ENCODE measurements at places on chromosomes 2 and 18.
A peak's percentile ranks its signal among the peaks of the same experiment; 100 is the strongest.

DNA sequence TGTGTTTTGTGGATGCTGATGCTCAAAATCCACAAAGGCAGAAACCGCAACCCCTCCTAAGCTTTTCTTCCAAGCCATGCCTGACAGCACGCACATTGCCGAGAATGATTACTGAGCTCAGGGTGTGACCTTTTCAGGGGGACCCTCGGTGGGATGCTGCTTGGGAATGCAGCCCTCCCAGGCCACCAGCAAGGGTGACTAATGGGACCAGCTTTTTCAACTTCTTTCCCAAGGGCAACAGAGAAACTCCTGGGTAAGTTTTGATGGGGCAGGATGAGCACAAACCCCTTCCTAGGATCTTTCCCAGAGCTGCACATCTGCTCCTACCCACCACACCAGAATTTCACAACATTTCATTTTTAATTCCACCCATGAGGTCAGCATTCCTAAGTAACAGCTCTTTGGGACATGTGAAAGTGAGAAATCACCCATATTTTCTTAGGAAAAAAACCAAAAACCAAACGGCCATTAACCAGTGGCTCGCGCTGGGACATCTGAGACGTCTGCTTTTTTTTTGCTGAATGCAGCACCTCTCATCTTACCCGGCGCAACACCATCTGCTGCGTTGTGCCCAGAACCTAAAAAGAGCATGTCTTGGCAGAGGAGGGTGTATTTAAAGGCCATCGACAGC is 119.0 kb downstream of the ARL4C start:
- no peak for DNase-seq

- DNase-seq = no peak
These were observed 247.3 kb downstream of the CNTNAP5 start for GRCh38 chr2:124272261-124272841.

- DNase-seq = no peak
These were observed 878.3 kb downstream of the TDRD15 start for GRCh38 chr2:22002066-22002465.

DNA sequence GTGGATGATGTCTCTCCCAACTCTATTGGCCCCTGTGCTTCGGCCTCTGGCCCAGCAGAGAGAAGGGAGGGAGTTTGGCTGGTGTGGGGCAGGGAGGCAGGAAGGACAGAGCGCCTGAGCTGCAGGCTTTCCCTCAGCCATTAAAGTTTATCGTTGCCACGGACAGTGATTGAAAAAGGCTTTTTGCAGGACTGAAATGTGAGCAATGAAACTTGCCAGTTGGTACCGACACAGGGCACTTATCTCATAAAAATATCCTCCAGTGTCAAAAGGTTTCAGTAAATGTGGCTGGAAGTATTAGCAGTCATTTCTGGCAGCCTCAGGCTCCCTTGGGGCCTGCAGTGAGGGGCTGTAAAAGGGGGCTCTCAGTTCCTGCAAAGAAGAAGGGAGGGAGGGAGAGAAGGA is 169.2 kb downstream of the GLI2 start:
- DNase-seq = no peak

- no peak for DNase-seq
These were observed 56.4 kb downstream of the MAP4K3 start for GRCh38 chr2:39380525-39381150.

DNA sequence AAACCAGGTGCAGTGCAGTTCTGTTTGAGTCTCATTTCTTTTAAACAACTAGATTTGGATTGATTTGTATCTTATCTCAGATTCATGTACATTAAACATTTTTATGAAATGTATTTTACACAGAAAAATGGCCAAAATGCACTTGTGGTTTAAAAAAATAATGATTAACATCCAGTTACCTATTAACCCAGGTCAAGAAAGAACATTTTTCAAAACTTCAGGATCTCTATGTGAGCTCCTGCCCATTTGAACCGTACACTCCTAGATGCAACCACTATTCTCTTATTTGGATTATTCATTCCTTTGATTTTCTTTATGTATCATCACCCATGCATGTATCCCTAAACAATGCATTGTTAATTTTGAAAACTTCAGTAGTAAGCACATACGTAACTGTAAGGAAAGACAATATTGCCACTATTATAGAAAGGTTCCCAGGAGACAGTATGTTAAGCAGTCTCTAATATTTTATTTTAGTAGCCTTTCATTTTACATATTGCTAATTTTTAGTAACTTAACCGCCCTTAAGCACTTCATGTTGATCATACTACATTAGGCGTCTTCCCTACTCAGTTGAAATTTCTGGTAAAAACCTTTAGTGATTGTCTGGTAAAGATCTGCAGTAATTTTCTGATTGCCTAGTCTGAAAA is 22.7 kb downstream of the RNF138 start:
- no peak for DNase-seq

GRCh38 chr2:11691076-11691660 is 21.2 kb upstream of the NTSR2 start:
- no peak for DNase-seq

GRCh38 chr18:52289392-52289791 is 50.6 kb upstream of the DCC start:
- DNase-seq = no peak

DNA sequence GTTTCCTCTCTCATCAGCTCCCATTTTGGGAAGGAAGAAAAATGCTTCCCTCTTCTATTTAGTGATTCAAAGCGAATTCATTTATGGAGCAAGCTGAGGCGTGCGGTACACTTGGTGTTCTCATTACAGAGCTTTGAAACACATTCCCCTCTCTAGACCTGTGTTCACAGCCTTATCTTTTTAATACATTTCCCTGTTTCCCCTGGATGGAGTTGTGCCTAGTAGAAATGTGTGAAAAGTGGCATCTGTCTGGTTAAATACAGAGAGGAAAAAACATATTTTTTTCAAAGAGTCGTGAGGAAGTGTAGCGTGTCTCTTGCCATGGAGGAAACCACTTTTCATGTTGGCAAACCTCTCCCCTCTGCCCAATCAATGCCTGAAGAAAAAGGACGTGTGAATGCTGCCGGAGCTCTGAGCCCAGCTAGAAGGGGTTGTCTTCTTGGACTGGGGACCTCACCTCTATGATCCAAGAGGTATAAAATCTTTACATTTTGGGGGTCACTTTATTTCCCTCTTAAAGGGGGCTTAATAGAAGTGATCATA is 52.4 kb downstream of the DPP4 start:
- no peak for DNase-seq

GRCh38 chr2:47031909-47032668 is 116.5 kb upstream of the MCFD2 start:
- DNase-seq = no peak

DNA sequence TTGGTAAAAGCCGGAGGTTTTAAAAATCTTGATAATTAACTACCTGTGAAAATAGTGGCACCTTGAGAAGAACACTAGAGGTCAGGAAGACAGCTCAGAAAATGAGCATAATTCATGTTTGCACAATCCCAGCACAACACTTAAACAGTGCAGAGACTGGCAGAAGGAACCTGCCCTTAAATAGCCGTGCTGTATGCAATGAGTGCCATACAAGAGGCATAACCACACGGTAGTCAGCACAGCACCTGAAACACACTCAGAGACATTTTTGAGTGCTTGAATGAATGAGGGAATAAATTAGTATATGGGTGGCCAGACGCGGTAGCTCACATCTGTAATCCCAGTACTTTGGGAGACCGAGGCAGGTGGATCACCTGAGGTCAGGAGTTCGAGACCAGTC is 164.9 kb downstream of the PAX3 start:
- DNase-seq = no peak

- DNase-seq = no peak
These were observed 105.0 kb downstream of the PRKRA start for GRCh38 chr2:178345951-178346350.

- DNase-seq = no peak
These were observed 455.2 kb downstream of the THSD7B start for GRCh38 chr2:137220438-137220993.

GRCh38 chr18:3715231-3716080 is 265.5 kb downstream of the TGIF1 start:
- no peak for DNase-seq

DNA sequence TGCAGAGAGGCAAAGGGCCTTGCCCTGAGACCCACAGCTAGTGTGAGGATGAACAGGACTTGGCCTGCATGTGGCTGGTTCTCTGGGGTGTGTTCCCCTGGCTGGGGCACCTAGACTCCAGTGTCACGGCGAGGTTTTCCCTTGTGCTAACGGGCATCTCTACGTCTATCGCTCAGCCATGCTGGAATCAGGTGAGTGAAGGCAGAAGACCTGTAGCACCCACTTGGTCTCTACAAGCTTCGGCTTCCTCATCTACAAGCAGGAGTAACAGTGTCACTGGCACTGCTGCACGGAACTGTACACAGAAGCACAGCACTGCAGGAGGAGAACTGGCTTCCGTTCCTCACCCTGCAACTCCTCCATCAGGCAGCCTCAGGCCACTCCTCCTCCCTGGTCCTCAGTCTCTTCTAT is 30.6 kb downstream of the HS1BP3 start:
- no peak for DNase-seq

GRCh38 chr2:169961911-169962310 is 134.7 kb downstream of the UBR3 start:
- no peak for DNase-seq

DNA sequence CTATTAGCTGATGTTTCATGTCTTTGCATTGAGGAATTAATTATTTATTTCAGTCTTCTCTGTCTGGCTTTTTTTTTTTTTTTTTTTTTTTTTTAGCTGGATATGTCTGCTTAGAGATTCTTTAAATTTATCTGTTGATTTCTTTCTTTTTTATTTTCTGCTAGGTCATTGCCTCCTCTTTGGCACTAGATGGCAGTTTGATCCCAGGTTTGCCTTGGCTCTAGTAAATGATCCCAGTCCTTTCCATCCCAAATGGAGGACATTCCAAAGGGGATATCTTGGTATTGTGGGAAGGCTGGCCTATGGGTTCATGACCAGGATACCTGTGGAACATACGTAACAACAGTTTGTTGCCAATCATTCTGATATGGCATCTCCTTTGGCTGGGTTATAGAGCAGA is 339.5 kb upstream of the GCFC2 start:
- DNase-seq = no peak

DNA sequence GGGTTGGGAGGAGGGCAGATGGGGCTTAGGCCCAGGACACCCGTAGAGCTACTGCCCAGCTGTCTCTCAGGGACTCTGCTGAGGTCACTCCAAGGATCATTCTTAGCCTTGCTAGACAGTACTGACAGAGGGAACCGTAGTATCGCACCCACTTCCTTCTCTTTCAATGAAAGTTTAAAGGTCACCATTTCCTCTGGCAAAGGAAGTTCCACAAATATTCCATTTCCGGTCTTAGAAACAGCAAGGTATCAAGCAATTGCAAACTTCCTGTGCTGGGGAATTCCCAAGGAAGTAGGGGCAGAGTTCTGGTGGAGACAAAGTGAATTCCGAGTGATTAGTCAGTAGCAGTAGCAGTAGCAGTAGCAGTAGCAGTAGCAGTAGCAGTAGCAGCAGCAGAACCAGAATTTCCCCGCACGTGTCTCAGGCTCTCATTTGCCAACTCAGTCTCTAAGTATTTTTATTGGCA is 24.7 kb downstream of the IL1B start:
- DNase-seq = peak; percentile 11

- no peak for DNase-seq
These were observed 177.9 kb downstream of the ANTXR1 start for GRCh38 chr2:69190743-69191404.

DNA sequence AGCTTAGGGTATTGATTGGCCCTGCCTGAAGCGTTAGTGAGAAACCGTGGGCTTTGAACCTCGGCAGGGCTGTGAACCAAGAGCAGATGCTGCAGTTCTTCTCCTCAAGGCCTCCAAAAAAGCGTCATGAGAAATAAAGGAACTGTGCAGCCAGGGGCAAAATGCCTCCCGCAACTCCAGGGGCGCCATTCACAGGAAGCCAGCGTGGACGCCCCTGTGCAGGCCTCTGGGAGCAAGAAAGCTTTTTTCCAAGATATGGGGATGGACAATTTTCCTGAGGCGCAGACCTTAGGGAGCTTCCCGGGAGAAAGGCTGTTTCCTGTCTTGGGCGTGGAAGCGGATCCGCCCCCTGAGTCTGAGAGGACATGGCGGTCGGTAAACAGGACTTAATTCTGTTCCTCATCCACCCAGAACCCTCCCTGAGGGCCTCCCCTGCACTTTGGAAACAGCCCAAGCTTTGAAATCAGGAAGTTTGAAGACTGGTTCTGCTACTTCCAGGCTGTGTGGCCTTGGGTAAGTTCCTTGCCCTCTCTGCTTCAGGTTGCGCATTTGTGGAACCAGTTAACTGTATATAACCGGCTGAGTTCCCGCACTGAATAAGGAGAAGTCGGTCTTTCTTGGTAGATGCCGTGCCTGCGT is 29.6 kb upstream of the CABLES1 start:
- DNase-seq = no peak

GRCh38 chr2:214203744-214204289 is 207.0 kb upstream of the VWC2L start:
- no peak for DNase-seq

DNA sequence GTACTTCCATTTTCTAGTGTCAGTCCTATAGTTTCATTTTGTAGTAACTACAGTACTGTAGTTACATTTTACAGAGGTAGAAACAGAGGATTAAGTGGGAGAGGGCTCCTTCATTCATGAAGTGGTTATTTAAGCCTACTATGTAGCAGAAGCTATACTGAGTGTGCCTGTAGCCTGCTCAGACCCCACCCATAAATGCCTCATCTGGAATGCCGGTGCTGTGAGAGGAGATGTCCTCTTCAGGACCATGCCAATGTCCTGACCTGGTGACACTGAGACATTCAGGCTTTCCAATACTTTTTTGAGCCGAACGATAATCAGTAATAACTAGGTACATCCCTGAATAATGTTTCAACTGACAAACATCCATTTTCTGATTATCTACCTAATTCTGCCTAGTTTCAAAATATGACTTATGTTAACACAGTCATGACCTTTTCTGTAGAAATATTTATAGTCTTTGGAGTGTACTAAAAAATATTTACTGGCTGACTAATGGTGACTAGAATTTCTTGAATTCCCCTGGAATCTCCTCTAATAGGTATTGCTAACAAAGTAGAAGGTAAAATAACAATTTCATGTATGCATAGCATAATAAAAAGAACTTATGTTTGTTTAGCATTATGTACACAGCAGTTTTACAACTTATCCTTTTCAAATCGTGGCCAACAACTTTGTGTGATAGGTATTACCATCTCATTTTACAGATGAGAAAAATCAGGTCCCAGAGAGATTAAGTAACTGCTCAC is 10.2 kb upstream of the ARHGAP28 start:
- no peak for DNase-seq

DNA sequence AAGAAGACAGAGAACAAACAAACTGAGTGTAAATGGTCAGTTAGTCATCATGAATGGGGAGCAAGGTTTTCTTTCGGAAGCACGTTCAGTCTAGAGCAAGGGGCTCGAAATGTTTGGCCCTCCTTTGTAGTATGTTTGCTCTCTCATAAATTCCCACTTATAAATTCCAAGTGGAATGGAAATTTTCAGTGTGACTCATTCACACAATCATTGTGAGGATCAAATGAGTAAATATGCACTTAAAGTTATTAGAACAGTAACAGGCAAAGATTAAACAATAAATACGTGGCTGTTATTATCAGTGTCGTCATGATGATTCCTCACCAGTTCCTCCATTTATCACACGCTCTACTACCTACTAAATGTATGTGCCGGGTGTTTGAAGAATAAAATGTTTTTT is 10.5 kb downstream of the CNGA3 start:
- DNase-seq = no peak

GRCh38 chr18:44742718-44743311 is 62.1 kb downstream of the SETBP1 start:
- DNase-seq = no peak

GRCh38 chr18:56606618-56607017 is 31.8 kb downstream of the TXNL1 start:
- no peak for DNase-seq

- DNase-seq = no peak
These were observed 284.8 kb upstream of the HS6ST1 start for GRCh38 chr2:128603411-128603924.
